Natural killer cell (primary cell): ENCODE measurements at places on chromosomes 6 and 20. TPM values are rescaled to one million over a fixed set of nuclear protein-coding genes. Genes with fewer than 3 reads are reported as not detected.

Gene EYA2
- total RNA-seq, result 0.30 TPM

Gene WASF1
- total RNA-seq, result 0.90 TPM

Gene GABBR1
- 7.6 TPM for total RNA-seq

Gene PABPC1L
- total RNA-seq, result 64.9 TPM

Gene IL17A
- not detected for total RNA-seq

Gene MPIG6B
- total RNA-seq, result 9.4 TPM

Gene THEMIS
- total RNA-seq, result 11.7 TPM

Gene FOXP4
- total RNA-seq, result 11.2 TPM

Gene ELOVL5
- 73.7 TPM for total RNA-seq

Gene PTK7
- 5.6 TPM for total RNA-seq

Gene CD93
- 17.2 TPM for total RNA-seq

Gene ADGRB3
- not detected for total RNA-seq

Gene PRDM13
- total RNA-seq, result not detected

Gene CPXM1
- 0.49 TPM for total RNA-seq

Gene RRAGD
- total RNA-seq, result 4.4 TPM

Gene CRISP3
- total RNA-seq, result not detected

Gene CCN2
- not detected for total RNA-seq

Gene TRDN
- total RNA-seq, result not detected

Gene CLPSL1
- not detected for total RNA-seq

Gene C20orf144
- total RNA-seq, result 0.25 TPM

Gene TMEM170B
- 1.8 TPM for total RNA-seq

Gene DEF6
- total RNA-seq, result 297 TPM

Gene ID4
- not detected for total RNA-seq

Gene FANCE
- 2.6 TPM for total RNA-seq

Gene TMEM244
- not detected for total RNA-seq

Gene BANF2
- total RNA-seq, result not detected

Gene DAAM2
- total RNA-seq, result not detected

Gene VWA7
- 4.7 TPM for total RNA-seq

Gene THBD
- 2.8 TPM for total RNA-seq
